ENCODE measurements at places on chromosomes 1 and 21.

GRCh38 chr1:221331273-221332183 is 410.4 kb downstream of the DUSP10 start:
- DNase-seq = no peak

- DNase-seq = no peak
Measured at GRCh38 chr1:36367798-36368197, 17.9 kb downstream of the STK40 start.

DNA sequence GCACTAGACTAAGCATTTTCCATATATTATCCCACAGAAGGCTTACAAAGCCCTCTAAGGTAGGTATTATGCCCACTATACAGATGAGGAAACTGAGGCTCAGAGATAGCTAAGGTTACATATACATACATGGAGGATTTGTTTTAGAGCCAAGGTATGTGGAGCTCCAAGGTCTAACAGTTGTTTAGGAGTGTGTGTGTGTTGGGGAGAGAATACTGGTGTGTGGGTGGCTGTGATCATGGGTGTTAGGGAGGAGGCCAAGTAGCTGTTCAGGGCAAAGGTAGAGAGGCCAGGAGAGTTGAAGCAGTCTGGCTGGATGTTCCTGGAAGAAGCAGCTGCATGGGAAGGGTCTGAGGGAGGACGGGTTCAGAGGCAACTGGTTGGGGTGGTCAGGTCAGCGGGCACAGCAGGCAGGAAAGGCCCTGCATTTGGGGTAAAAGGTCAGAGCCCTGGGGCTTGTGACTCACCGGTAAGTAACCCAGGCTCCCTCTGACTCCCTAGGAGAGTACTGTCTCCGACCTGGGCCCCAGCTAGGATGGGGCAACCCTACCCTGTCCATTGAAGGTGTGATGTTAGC is 5.1 kb upstream of the LDLRAP1 start:
- DNase-seq = no peak

DNA sequence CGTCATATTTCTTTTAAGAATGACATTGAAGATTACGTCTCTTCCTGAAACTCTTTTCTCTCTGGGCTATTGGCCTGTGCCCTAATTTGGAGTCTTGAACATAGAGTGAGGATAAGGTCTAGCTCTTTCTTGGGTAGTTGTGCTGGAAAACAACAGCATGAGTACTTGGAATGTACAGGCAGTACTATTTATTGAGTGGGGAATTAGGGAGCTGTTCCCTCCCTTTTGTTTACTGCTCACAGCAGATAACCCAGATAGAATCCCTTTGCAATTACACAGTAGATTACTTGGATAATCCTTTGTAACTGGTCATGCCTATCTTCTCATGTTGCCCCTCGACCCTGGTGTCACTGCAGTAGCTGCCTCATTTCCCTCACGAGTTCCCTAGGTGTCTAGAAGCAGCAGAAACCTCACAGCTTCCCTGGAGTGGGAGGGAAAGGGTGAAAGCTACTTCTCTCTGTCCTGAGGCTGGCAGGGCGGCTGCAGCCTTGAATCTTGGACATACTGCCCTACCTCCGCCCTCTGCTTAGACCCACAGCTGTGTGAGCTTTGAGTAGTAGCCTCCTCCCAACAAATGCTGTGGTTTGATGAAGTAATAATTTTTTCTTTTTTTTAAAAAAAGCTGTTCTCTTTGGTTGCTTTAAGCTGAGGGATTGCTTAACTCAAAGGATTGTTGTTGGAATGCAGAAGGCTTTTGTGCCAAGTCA is 70.6 kb downstream of the FGGY start:
- DNase-seq = no peak

DNA sequence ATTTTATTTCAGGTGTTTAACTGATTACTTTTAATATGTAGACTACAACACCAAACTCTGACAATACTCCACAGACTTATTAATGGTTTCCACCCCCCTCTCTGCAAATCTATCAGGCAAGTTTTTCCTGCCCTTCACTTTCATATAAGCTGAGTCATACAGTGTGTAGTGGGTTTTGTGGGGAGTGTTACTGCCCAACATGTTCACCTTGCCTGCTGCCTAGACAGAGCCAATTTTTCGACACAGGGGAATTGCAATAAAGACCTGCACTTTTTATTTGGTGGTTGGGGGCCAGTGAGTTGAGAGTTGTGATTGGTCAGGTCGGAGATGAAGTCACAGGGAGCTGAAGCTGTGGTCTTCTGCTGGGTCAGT is 119.7 kb downstream of the PPIAL4G start:
- no peak for DNase-seq

GRCh38 chr1:14549897-14550620 is 48.4 kb upstream of the KAZN start:
- no peak for DNase-seq

DNA sequence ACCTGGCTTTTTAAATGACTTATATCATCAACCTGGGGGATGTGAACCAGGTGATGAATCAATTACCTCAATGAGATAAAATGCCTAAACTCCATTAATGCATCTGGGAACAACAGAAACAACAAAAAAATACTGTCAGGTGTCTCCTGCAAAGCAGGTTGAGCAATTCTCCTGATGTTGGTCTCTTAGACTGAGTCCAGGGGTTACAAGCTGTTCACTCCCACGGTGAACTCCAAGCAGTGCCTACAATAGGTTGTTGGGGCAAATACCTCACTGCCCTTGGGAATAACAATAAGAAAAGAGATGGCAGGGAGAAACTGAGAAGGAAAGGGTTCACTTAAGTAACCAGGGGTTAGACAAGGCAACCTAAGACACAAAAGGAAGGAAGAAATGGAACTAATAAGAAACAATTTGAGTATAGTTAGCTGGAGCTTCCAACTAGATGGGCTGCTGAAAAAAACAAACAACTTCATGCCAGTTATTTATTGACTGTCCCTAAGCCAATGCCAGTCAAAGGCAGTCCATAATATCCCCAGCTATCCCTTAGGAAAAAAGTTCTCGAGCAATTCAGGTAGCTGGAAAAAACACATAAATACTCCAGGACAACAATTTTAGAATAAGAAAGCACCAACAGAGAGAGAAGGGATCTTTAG is 97.6 kb upstream of the MAGI3 start:
- DNase-seq = no peak

GRCh38 chr1:69700770-69701169 is 133.0 kb downstream of the LRRC7 start:
- DNase-seq = no peak

DNA sequence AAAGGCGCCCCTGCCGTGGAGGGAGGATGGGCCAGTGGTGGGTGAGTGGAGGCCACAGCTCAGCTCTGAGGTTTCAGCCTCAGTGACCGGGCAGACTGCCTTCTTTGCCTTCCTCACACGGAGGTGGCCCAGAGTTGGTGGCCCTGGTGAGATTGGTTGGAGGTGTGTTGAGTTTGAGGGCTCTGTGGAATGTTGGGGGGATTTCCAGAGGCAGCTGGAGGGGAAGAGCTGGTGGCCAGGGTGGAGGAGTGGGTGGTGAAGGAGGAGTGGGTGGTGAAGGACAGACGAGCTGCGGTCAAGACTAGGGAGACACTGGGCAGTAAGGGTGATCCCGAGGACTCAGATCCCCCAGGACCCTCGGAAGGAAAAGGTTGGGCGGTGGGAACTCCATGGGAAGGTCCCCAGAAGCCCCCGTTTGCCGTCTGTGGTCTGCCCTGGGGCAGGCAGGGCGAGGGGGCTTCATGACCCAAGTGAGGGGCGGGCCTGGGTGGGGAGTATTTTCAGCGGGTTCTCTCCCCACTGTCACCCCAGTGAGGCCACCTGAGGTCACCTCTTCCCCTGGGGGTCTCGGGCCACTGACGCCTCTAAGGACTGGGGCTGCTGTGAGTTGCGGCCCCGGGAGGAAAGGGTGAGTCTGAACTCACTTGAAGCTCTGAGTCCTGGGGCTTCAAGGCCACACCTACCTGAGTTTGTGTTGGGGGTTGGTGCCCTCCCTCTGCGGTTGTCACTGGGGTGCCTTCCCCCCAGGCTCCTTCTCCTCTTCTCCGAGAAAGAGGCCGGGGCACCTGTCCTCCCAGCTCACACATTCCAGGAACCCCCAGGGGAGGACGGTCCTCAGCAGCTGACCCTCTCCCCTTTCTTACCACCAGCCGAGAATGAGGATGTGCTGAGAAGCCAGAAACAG is 22.7 kb upstream of the PIK3CD start:
- DNase-seq = peak; percentile 79

GRCh38 chr21:41357546-41357945 is 4.3 kb upstream of the MX2 start:
- DNase-seq = no peak

GRCh38 chr1:33260439-33260838 is 4.1 kb downstream of the ZNF362 start:
- DNase-seq = no peak

DNA sequence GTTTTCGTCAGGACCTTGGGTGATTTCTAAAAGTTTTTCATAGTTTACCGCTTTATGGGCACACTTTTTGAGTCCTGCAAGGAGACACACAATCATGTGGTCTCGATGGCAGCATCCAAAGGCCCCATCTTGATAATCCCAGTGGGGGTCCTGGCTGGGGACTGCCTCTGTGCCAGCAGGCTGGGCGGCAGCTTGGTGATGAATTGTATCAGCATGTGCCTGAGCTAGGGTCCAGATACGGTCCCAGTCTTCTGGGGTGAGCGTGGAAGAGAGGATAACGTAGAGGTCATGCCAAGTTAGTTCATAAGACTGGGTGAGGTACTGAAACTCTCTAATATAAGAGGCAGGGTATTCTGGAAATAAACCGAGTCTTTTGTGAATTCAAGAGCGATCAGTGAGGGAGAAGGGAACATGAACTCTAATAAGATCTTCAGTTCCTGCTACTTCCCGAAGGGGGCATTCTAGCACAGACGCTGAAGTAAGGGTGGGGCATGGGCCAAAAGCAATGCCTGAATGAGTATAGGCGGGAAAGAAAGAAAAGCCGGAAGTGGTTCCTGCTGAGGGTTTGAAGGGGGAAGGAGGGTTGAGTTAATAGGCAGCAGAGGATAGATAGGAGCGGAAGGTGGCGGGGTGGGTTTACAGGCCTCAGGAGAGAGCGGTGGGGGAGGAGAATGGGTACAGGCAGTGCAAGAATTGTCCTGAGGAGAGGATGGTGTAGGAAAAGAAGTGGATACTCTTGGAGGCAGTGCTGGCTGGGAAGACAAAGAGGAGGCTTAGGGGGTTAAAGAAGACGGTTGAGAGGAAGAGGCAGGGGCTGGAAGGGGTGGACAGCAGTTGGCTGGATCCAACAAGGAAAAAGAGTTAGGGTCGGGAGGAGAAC is 1.6 kb downstream of the ERVH48-1 start:
- peak; percentile 70 for DNase-seq

DNA sequence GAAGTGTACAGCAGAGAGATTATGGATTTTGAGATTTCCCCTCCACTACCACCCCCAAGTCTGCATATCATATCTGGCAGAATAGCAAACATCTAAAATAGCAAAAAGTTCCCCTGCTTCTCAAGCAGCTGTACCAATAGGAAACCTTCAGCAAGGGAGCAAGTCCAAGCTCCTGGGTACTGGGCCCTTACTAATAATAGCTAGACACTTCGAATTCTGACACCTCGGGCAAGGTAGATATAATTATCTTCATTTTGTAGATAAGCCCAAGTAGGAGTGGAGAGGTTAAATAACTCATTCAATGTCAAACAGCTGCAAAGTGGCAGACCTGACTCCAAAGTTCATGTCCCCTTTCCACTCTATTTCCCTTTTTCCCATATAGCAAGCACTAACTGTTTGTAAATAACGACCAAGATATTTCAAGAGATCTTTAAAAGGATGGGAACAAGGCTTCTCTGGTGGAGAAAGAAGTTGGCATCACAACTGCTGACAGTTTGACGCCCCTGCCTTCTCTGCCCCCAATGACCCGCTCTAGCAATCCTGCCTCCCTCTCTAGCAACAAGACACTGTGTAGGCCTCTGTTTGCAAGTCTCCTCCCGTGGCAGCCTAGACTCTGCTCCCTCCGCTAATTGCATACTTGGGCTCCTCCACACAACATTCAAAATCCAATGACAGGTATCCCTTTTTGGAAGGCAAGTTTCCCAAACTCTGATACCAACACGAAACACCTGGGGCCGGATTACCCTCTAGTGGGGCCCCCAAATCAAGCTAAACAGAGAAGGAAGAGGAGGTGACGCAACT is 18.7 kb upstream of the ADAR start:
- no peak for DNase-seq

DNA sequence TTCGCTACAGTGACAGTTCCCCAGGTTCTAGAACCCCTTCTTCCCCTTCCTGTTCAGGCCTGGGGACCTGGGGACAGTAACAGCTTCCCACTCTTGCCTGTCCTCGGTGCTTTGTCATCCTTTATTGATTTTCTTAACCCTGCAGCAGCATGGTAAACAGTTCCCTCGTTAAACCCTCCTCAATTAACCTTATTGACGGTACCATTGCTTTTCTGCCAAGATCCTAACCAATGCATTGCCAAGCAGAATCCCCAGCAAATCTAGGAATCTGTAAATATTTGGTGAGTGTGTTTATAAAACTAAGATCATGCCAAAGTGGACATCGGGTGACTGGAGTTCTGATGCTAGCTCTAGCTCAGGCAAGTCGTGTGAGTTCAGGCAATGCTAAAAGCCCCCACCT is 99.6 kb upstream of the KAZN start:
- DNase-seq = no peak

DNA sequence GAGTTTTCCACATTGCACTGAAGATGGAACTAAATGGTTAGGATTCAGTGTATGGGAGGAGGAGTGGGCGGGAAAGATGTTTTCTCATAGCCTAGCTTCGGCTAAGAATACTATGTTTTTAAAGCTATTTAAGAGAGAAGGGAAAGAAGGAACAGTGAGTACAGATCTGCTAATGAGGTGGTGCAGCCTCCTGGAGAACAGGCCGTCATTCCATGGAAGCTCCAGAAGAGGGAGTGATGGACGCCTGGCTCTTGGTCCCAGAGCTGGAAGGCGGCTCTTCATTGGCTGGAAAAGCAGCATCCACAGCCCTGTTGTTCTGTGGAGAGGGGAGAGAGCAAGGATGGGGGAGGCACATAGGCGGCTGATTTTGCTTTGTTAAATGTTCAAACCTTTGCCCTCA is 6.9 kb downstream of the CAMK1G start:
- DNase-seq = no peak

- DNase-seq = no peak
Measured at GRCh38 chr1:54699936-54700525, 15.6 kb upstream of the TTC4 start.

DNA sequence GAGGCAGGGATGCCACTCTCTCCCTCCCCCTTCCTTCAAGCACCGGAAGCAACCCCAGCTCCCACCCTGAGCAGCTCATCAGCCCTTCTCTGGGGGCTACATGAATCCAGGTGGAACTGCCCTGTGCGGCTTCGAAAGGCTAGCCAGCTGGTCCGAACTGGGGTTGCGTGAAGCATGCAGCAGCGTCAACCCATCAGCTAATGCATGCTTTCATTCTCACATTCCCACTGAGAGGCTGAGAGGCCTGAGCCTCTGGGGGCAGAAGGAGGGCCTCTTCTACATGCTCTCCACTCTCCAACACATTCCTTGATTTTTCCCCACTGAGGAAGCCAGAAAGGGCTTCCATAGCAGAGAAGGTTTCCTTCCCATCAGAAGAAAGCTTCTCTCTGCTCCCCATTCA is 5.6 kb downstream of the RXRG start:
- no peak for DNase-seq

DNA sequence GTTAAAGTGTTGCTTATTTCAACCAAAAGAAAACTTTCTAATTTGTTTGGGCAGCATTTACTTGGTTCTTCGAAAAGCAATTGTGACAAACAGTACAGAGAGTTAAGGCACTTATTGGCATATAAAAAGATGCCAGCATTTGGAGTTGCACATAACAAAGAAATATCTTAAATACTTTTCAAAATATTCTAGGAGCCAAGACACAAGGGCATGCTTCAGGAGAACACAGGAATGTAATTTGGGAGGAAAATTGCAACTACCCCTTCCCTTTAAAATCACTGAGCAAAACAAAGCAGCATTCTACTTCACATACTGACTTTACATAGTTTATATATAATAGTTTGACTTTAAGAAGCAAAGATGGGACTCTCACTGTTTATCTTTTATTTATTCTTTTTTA is 4.6 kb upstream of the TIE1 start:
- DNase-seq = no peak

Data from activated T-cell treated with anti-CD3 and anti-CD28 coated beads, Interleukin-2, amount 50 U/mL, for 24 hours (primary cell).